ENCODE measurements at places on chromosomes 2 and 18. TPM values are rescaled to one million over a fixed set of nuclear protein-coding genes. Genes with fewer than 3 reads are reported as not detected.
A peak's percentile ranks its signal among the peaks of the same experiment; 100 is the strongest.

- no peaks in the 10 kb centered on the region for H3K36me3 ChIP-seq
- no peak for DNase-seq
- H3K27me3 ChIP-seq: no peaks in the 10 kb centered on the region
- no peak overlapping the region for H3K4me3 ChIP-seq
- no peaks in the 10 kb centered on the region for H3K4me1 ChIP-seq
- H3K27ac ChIP-seq: no peak overlapping the region
These were observed 63.5 kb upstream of the CNTNAP5 start for GRCh38 chr2:123961576-123961975.

GRCh38 chr2:8884812-8885211, 47.4 kb upstream of the KIDINS220 start:
- no peak overlapping the region for H3K4me3 ChIP-seq
- H3K27me3 ChIP-seq: no peaks in the 10 kb centered on the region
- H3K36me3 ChIP-seq: peaks cover 13% of the 10 kb centered on the region

DNA sequence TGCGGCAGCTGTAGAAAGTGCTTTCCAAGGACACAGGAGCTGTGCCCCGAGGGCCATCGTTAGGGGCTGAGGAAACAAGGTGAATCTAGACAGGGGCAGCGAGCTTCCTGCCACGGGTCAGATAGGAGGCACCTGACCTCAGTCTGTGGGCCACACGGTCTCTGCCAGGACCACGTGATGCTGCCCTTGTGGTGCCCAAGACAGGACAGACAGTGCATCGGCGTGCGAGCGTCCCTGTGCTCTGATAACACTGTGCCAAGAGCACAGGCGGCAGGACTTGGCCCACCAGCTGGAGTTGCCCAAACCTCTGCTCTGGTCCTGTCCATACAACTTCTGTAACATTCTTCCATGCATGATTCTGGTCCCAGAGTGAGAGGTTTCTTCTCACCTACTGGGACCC, 225.4 kb downstream of the TWIST2 start:
- DNase-seq: no peak
- peaks cover 86% of the 10 kb centered on the region for H3K36me3 ChIP-seq
- no peak overlapping the region for H3K4me3 ChIP-seq
- no peak overlapping the region for H3K27ac ChIP-seq

DNA sequence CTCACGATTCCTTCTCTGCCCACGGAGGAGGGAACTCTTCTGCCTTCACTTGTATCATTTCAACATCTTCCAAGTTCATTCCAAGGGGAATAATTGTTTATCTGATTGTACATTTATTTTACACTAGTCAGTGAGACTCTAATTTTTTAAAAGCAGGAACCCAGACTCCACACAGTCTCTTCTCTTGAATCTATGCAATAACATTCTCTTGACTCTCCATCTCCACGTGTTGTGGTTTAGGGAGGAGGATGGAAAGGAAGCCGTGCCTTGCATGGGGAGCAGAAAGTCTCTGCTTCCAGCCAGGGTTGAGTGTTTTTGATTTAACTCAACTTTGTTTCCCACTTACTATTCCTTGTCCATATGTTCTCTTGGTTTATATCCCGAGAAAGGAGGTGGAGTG, 131.1 kb upstream of the RIOK3 start:
- no peak overlapping the region for H3K27ac ChIP-seq
- no peaks in the 10 kb centered on the region for H3K27me3 ChIP-seq
- H3K4me1 ChIP-seq: no peaks in the 10 kb centered on the region
- DNase-seq: no peak
- no peaks in the 10 kb centered on the region for H3K36me3 ChIP-seq
- H3K4me3 ChIP-seq: no peak overlapping the region

- peaks cover 20% of the 10 kb centered on the region for H3K4me1 ChIP-seq
- H3K36me3 ChIP-seq: peaks cover 28% of the 10 kb centered on the region
- DNase-seq: peak; percentile 50
- H3K27me3 ChIP-seq: no peaks in the 10 kb centered on the region
These were observed 902 bp downstream of the SS18 start for GRCh38 chr18:26089293-26090129.

GRCh38 chr2:8803658-8804379, 33.6 kb downstream of the KIDINS220 start:
- H3K36me3 ChIP-seq: peaks cover 81% of the 10 kb centered on the region
- no peaks in the 10 kb centered on the region for H3K4me1 ChIP-seq
- no peak for DNase-seq
- H3K27ac ChIP-seq: no peak overlapping the region

DNA sequence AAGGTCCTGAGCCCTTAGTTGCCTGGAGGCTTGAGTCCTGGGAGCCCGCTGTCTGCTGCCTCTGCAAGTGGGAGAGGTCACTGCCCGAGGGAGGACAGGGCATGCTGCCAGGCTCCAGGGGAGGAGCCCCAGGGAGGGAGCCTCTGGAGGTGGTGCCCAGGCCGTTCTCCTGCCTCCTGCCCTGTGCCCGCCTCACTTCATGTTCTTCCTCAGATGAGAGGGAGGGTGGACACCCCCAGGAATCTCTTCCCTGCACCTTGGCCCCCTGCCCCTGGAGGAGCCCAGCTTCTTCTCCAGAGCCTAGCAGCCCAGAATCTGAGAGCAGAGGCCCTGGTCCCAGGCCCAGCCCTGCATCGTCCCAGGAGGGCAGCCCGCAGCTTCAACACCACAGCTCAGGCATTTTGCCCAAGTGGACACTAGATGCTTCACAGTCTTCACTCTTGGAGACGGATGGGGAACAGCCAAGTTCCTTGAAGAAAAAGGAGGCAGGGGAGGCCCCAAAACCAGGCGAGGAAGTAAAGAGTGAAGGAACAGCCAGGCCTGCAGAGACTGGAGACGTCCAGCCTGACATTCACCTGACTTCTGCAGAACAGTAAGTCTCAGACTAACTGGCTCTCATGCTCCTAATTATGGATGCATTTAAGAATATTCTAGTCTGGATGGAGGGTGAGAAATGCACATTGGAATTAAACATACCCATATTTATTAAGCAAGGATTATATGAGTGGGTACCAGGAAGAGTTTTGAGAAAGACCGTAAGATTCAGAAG, 12.1 kb downstream of the PSD4 start:
- H3K4me3 ChIP-seq: no peak overlapping the region
- H3K27ac ChIP-seq: peak overlapping the region; percentile 90
- peaks cover 74% of the 10 kb centered on the region for H3K4me1 ChIP-seq
- no peak for DNase-seq

DNA sequence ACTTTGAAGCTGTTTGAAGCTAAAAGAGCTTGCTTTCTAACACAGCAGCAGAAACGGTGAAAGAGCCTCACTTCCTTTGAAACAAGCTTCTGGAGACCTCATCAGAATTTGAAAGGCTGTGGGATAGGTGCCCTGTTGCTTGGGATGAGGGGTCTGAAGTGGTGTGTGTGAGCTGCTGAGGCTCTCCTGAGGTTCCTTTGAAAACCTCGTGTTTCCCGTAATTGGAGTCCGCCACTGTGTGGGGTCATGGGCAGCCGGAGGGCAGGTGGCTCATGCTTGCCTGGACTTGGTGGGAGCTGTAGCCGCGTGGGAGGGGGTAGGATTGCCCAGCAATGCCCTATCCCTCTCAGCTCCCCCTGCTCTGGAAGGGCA, 34.4 kb downstream of the CABLES1 start:
- no peak overlapping the region for H3K27ac ChIP-seq
- DNase-seq: no peak
- H3K4me3 ChIP-seq: no peak overlapping the region
- no peaks in the 10 kb centered on the region for H3K36me3 ChIP-seq

- no peak overlapping the region for H3K4me3 ChIP-seq
- no peak overlapping the region for H3K27ac ChIP-seq
- no peaks in the 10 kb centered on the region for H3K36me3 ChIP-seq
These were observed 83.1 kb downstream of the CAMKMT start for GRCh38 chr2:44444881-44445280.

- H3K4me1 ChIP-seq: no peaks in the 10 kb centered on the region
- H3K36me3 ChIP-seq: peaks cover 15% of the 10 kb centered on the region
- no peak overlapping the region for H3K27ac ChIP-seq
These were observed 38.7 kb downstream of the ZC3H8 start for GRCh38 chr2:112216167-112216566.

DNA sequence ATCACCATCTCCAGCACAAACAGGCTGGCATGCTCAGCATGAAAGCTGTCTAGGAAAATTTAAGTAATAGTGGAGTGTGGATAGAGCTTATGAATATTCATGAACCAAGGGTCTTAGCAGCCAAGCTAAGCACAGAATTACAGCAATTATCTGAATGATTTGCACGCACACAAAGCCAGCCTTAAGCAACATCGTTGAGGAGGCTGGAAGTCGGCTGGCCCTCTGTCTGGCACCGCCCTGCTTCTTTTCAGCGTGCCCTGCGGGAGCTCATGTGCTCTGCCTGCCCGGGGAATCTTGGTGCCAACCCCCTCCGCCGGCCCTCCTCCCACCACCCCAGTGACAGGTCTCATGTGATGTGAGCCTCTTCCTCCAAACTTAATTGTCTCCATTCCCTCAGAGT, 540.1 kb downstream of the CMPK2 start:
- no peak overlapping the region for H3K4me3 ChIP-seq
- H3K27me3 ChIP-seq: no peaks in the 10 kb centered on the region
- H3K4me1 ChIP-seq: no peaks in the 10 kb centered on the region
- H3K36me3 ChIP-seq: no peaks in the 10 kb centered on the region
- DNase-seq: no peak
- H3K27ac ChIP-seq: no peak overlapping the region

NXPH2 gene
- polyA plus RNA-seq: not detected

POTEF gene
- not detected for polyA plus RNA-seq

SMIM21 gene
- not detected for polyA plus RNA-seq

LAMA1 gene
- not detected for polyA plus RNA-seq

PARD3B gene
- not detected for polyA plus RNA-seq

HOXD11 gene
- not detected for polyA plus RNA-seq

CD226 gene
- polyA plus RNA-seq: 0.53 TPM

HOXD9 gene
- not detected for polyA plus RNA-seq
